ENCODE measurements at places on chromosomes 4 and X.

DNA sequence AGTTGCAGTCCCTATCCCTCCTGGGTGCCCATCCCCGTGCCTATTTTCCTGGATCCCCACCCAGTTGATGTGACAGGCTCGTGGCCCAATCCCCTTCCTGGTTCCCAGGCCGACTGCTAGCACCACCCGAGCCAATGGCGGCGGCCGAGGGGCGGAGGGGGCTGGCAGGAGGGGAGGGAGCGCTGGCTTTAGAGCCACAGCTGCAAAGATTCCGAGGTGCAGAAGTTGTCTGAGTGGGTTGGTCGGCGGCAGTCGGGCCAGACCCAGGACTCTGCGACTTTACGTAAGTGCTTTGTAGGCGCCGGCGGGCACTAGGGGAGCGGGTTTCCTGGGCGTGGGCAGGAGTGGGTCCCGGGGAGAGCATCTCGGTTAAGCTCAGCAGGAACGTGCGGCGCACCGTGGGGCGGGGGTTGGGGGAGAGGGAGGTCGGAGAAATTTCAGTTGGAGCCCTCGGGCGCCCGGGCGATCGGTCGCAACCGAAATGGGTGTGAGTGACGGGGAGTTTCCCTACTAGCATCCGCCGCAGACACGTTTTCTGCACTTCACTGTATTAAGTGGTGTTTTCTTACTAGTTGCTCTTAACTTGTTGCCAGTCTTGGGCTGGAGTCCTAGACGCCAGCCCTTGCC is at the start of gene PLS3:
Gene PLS3 (plus strand): TSS at position 197 of the 627 bp plus-strand sequence. CDS start 49,077 bp downstream, outside the sequence.
- peak; percentile 90 for DNase-seq

DNA sequence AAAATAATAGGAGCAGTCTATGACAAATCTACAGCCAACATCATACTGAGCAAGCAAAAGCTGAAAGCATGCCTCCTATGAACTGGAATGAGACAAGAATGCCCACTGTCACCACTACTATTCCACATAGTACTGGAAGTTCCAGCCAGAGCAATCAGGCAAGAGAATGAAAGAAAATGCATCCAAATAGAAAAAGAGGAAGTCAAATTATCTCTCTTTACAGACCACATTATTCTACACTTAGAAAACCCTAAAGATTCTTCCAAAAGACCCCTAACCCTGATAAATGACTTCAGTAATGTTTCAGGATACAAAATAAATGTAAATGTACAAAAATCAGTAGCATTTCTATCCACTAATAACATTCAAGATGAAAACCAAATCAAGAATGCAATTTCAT is 249.0 kb downstream of the STK32B start:
- no peak for DNase-seq

DNA sequence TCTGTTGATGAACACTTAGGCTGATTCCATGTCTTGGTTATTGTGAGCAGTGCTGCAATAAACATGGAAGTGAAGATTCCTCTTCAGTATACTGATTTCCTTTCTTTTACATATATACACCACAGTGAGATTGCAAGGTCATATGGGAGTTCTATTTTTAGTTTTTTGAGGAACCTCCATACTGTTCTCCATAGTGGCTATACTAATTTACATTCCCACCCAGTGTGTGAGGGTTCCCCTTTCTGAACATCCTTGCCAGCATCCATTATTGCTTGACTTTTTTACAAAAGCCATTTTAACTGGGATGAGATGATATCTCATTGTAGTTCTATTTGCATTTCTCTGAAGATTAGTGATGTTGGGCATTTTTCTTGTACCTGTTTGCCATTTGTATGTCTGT is 80.5 kb upstream of the GALNT7 start:
- DNase-seq, result no peak

GRCh38 chr4:74499986-74500781 is 55.2 kb downstream of the AREG start:
- DNase-seq, result no peak

DNA sequence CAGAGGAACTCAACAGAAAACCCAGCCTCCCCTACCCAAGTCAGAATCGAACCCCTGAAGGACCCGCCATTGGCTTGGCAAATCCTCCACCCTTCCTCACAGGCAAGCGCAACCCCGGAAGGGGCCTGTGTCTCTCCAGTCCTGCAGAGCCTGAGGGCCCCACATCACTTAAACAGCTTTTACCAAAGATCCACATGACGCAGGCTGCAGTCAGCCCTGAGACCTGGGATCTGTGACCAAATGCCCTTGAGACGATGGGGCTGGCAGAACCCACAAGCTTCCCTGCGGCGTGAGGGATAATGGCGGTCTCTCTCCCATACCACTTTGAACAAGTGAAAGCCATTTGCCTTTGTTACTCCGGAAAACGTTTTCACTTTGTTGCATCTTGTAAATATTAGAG is 54.9 kb downstream of the ACOX3 start:
- DNase-seq, result no peak
